ENCODE measurements at places on chromosomes 1 and 21.

GRCh38 chr1:116504308-116505156 lies 66.3 kb downstream of the CD58 start:
- no peak for DNase-seq

- no peak for DNase-seq
These were observed 68.2 kb downstream of the RNF187 start for GRCh38 chr1:228555074-228555994.

DNA sequence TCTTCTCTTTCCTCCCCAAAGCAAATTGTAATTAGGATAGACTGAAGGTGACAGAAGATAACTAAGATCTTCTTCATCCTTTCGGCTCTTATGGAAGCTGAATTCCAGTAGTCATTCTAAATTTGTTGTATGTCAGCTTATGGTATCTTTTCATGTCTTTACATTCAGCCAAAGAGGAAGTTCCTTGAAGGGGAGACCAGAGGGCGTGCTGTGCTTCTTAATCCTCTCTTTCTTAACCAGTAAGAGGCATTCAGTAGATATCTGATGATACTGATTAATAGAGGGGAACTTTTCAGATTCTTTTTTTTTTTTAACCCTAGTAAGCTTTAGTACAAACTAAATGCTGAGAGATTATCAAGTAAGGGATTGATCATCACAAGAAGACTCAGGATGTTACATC lies 102.3 kb downstream of the OSBPL9 start:
- DNase-seq: no peak

- DNase-seq: peak; percentile 81
These were observed 89.0 kb upstream of the SERTAD4 start for GRCh38 chr1:210143465-210144062.

DNA sequence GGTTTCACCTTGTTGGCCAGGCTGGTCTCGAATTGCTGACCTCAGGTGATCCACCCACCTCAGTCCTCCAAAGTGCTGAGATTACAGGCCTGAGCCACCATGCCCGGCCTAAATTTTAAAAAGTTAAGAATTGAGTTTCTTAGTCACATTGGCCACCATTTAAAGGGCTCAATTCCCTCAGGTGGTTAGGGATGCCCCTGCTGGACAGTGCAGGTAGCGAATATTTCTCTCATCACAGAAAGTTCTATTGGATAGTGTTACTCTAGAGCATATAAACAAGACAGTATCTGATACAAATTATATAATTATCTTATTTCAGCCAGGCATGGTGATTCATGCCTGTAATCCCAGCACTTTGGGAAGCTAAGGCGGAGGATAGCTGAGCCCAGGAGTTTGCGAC lies 320.2 kb downstream of the ZP4 start:
- no peak for DNase-seq

DNA sequence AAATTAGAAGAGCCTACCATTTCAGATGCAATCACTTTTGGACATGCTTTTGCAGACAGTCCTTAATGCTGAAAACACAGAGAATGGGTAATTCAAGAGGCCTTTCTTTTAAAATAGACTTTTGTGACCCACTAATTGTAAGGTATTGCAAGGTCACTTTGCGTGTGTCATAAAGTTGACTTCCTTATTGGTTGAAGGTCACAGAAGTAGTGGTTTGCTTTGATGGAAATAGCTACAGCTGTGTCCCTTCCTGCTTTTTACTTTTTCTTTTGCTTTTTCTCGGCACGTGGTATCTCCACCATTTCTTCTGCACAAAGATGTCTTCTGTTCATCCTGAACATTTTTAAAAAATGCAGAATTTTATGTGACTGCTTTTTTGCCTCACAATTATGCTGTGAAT lies 146.8 kb downstream of the DYRK1A start:
- DNase-seq: no peak

DNA sequence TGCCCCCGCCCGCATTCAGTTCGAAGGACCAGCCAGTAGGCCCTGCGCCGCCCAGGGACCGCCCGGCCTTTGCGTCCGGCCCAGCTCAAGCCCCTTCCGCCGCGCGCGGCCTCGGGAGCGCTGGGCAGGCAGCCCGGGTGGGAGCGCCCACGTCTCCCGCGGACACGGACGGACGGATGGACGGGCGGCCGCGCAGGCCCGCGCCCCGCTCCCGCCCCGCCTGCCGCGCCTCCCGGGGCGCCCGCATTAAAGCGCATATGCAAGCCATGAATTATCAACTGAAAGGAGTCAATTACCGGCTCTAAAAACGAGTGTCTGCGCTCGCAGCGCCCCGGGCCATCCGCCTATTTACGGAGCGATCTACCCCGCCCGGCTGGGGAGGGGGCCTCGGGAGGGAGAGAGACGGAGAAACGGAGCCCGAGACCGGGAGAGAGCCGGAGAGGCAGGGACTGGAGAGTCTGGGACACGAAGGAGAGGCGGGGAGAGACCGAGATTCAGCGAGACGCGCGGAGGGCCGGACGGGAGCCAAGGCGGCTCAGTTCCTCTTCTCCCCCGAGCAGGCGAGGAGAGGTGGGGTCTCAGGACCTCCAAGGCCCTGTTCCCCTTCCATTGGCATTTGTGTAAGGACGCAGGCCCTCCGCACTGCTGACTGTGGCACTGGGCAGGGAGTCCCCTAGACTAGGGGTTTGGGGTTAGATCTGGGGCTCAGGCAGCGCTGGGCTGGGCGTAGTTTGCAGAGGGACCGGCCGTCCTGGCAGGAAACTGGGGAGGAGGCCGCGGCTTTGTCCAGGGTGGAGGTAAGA lies 41.3 kb upstream of the DMBX1 start:
- DNase-seq: no peak

DNA sequence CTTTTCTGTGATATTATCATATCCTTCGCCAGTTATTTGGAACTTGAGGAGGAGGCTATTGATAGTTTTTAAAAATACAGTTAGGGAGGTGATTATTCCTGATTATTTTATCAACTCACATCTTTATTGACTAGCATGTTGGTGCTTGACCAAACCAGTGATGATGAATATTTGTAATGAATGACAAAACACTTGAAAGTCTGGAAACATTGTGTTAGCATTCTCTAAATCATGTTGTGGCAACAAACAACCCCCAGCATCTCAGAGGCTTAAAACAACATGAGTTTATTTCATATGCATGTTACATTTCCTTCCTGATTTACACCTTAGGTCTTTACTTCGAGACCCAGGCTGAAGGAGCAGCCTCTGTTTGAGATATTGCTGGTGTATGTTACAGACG lies 10.7 kb upstream of the JUN start:
- no peak for DNase-seq

DNA sequence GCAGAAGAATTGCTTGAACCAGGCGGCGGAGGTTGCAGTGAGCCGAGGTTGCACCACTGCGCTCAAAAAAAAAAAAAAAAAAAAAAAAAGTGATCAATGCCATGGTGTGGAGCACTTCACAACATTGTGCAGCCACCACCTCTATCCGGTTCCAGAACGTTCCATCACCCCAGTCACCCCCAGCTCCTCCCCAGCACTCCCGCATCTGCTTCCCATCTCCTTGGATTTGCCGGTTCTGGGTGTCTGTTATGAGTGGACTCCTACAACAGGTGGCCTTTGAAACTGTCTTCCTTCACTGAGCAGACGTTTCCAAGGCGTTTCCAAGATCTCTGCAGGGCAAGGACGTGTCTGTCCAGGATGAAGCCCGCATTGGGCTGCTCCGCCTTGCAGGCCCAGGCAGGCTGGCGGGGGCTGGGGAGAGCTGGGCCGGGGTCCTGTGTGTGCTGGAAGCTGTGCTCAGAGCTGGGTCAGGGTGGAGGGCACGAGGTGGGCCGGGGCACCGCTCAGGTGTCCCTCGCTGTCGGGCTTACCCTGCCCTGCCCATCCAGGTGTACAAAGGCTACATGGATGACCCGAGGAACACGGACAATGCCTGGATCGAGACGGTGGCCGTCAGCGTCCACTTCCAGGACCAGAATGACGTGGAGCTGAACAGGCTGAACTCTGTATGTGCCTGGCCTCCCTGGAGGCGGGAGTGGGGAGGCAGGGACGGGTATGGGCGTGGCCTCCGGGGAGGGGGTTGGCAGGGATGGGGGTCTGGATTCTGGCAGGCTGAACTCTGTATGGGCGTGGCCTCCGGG lies 14.9 kb upstream of the LRRC3 start:
- no peak for DNase-seq

DNA sequence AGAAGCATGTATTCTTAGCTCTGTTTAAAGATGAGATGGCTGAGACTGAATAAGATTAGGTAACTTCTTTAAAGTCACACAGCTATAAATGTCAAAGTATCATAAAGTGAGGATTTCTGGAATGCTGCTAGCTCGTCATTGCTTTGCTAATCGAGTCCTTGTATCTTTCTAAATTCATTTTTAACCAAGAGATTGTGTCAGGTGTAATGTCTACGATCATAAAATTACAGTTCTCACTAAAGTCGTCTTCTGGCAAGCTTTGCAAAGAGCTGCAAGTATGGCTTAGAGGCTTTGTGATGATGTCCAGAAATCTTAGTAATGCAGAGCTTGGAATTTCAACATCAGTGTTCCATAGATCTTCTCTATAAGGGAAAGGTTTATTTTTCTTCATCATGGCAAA lies 569.8 kb downstream of the LMO4 start:
- no peak for DNase-seq

- DNase-seq: no peak
These were observed 122.6 kb downstream of the FCRL5 start for GRCh38 chr1:157429601-157430240.

GRCh38 chr1:38549191-38549590 lies 310.4 kb downstream of the RRAGC start:
- no peak for DNase-seq

GRCh38 chr1:100302739-100303138 lies 36.7 kb downstream of the RTCA start:
- no peak for DNase-seq

GRCh38 chr1:221067721-221068120 lies 188.5 kb downstream of the HLX start:
- no peak for DNase-seq

DNA sequence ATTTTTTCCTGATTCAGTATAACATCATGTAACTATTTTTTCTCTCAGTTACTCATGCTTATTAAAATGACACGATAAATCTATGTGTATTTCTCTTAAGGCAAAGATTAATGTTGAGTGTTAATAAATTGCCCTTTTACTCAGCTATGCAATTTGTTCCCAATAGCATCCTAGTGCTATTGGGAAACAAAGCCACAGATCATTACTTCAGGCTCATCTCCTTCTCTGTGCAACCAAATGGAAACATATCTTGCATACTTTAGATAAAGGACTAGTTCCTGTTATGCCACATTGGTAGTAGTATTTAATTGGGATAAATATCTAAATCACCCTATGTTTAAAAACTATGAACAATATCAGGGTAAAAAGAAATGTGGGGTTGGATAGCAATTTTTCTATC lies 106.2 kb downstream of the PLPPR4 start:
- DNase-seq: no peak

DNA sequence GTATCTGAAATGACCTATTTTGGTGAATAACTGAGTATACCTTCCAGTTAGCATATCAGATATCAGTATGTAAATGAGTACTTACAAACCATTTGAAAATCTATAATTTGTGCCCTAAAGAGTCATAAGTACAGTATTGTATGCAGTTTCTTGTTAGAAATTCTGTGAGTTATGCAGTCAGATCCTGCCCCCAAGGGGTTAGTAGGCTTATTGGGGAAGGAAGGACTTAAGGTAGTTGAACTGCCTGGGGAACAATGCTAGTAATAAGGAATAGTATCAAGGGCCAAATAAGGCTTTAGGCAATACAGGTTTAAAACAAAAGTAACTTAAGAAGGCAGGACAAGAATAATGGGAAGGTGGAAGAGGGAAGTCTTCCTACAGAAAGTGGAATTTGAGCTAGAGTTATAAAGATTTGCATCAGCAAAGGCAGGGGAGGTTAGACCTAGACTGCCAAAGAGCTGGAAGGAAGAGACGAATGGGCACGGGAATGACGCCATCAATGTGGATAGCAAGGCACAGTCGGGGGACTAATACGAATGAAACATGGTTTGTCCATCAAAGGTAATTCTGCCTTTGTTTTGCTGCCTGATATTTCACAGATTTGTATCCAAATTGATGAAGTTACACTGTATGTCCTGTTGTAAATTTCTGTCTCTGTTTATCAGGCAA lies 182.9 kb upstream of the DPYD start:
- no peak for DNase-seq

DNA sequence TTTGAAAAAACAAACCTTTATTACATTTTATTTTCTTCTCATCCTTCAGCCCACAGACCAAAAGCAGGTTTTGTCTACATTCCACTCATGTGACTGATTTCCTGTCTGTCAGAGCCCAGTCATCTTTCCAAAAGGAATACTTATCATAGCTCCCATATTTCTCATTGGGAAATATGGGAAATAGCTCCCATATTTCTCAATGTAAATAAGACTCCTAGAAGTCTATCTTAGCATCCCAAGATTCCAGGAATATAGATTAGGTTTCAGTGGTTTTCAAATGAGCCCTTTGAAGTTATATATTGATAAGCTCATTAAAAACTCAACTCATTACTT lies 19.1 kb upstream of the NRDC start:
- no peak for DNase-seq

GRCh38 chr1:116277840-116278540 lies 95.1 kb upstream of the ATP1A1 start:
- no peak for DNase-seq

DNA sequence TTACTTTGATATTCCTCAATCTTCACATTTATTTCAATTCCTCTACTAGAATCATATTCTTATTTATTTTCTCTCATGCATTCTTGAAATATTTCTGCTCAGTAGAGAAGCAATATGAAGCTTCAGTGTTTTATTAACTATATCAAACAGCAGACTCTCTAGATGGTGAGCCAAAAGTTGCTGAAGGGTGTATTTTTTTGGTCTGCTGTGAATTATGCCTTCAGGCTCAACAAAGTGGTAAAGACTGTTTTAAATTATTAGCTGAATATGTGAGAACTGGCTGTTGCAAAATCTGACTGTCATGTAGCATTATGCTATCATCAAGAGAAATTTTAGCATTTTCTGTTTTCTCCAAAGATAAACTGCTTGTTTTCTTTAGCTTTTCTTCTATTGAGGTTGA lies 24.9 kb upstream of the CDC42BPA start:
- DNase-seq: no peak

DNA sequence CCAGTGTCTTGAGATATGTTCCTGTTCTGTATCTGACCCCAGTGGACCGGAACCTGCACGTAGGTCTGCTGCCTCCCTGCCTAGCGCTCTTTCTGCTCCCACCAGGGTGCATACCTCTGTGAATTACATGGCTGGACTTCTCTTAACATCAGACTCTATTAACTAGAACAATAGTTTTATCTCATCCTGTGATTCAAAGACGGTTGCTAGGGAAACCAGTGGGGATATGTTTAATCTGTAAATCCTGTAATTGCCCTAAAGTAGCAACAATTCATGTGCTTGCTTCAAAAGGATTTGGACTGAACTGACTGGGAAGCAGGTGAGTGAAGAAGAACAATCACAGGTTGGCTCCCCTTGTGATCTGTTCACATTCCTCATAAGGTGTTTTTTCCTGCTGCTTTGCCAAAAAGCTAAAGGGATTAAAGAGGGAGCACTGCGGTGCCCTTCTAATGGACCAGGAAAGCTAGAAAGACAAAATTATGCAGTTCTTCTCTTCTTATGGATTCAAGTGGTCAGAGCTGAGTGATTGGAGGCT lies 52.7 kb upstream of the DIRAS3 start:
- DNase-seq: no peak

- DNase-seq: no peak
These were observed 24.5 kb upstream of the PKP1 start for GRCh38 chr1:201258763-201259230.

GRCh38 chr1:203764105-203765028 lies 616 bp upstream of the LAX1 start:
- no peak for DNase-seq
